ENCODE measurements at places on chromosomes 16 and 17.

DNA sequence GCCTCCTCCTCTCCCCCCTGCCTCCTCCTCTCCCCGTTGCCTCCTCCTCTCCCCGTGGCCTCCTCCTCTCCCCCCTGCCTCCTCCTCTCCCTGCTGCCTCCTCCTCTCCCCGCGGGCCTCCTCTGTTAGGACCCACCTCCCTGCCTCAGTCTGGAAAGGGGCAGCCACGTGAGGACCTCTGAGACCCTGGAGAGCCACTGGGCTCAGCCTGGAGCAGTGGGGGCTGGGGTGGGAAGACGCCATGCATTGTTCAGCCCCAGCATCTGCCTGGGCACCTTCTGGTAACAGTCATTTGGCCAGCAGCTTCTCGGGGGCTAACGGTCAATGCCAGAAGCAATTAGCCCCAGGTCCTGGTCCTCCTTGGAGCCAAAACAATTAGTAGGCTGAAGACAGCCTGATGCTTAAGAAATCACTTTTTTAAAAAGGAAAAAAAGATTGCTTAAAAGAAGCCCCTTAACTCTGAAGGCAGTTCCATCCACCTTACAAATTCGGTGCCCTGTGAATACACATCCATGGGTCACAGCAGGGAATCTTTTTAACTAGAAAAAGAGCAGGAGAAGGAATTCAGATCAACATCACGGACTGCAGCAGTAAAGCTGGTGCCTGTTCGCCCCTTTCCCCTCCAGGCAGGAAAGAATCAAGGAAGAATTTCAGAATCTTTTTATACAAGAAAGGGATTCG, 29.8 kb downstream of the NXN start:
- DNase-seq = no peak

DNA sequence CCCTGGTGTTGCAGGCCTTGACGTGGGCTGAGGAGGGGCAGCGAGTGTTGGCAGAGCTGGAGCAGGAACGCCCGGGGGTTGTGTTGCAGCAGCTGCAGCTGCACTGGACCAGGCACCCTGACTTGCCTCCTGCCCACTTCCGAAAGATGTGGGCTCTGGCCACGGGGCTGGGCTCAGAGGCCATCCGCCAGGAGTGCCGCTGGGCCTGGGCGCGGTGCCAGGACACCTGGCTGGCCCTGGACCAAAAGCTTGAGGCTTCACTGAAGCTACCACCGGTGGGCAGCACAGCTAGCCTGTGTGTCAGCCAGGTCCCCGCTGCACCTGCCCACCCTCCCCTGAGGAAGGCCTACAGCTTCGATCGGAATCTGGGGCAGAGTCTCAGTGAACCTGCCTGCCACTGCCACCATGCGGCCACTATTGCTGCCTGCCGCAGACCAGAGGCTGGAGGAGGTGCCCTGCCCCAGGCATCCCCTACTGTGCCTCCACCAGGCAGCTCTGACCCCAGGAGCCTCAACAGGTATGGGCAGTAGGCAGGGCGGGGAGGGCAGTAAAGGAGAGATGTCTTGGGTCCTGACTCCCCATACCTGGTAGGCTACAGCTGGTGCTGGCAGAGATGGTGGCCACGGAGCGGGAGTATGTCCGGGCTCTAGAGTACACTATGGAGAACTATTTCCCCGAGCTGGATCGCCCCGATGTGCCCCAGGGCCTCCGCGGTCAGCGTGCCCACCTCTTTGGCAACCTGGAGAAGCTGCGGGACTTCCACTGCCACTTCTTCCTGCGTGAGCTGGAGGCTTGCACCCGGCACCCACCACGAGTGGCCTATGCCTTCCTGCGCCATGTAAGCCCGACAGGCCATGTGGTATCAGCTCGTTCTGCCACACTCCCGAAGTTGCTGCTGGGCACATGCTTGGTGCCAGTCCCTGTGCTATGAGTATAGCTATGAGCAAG, 5.6 kb downstream of the PLEKHG4 start:
- no peak for DNase-seq

DNA sequence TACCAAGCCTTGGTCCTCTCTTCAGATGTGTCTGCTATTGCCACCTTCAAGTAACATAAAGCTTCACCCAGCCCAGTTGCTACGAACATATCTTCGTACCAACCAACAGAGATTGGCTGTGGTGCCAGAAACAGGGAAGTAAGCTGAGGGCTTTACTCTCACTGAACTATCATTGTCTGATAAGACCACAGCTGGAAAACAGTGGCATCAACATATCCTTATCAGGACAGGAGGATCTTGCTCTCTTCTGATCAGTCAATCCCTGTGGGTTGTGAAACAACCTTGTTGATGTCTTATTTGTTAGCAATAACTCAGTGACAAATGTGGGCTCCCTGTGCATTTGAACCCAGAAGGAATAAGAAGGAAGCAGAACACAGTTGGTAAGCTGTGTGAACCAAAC, 446.3 kb upstream of the MAF start:
- no peak for DNase-seq

DNA sequence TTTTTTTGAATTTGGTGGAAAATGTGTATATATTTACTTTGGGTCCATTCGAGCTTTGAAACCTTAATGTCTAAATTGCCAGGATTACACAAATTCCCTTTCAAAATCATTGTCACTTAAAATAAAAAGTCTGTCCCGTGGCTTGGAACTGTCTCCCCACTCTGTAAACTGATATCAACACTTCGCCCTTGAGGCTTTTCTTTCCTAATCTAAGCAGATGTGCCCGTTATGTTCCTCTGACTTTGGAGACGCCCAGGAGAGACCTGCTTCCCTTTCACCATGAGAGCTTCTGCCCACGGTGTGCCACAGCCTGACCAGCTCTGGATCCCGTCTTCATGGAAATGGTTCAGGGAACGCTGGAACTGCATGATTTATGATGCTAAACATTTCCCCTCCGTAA, 151.3 kb downstream of the C16orf95 start:
- DNase-seq = no peak

DNA sequence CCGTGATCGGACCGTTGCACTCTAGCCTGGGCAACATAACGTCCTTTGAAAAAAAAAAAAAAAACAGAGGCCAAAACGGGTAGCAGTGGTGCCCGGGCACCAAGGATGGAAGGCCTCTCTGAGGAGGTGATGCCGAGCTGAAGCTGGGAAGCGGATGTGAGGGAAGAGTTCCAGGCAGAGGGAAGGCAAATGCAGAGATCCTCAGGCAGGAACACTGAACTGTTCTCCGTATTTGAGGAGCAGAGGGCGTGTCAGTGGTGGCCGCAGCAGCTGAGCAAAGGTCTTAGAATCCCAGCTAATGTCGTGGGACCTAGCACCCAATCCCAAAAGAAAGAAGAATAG, 656 bp upstream of the KCTD13 start:
- no peak for DNase-seq
